Left hindlimb (tissue), 1 donor: ENCODE measurements at places on chromosomes 12 and 14.

- no peak for DNase-seq
These were observed 151.5 kb downstream of the PRKCH start for GRCh38 chr14:61472801-61473376.

DNA sequence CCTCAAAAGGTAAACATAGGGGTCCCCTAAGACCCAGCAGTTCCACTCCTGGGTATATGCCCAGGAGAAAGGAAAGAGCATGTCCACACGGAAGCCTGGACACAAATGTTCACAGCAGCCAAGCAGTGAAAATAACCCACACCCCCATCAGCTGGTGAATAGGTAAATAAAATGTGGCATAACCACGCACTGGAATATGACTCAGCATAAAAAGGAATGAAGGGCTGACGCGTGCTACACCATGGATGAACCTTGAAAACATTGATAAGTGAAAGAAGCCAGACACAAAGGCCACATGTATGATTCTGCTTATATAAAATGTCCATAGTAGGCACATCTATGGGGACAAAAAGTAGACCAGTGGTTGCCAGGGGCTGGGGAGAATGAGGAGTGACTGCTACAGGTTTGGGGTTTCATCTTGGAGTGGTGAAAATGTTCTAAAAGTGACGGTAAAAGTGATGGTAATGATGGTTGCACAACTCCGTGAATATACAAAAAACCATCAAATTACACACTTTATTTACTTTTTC is 3.8 kb upstream of the SCARB1 start:
- no peak for DNase-seq

- peak; percentile 85 for DNase-seq
These were observed 29.3 kb downstream of the DUSP16 start for GRCh38 chr12:12533238-12533829.

GRCh38 chr12:69473262-69473661 is 3.1 kb downstream of the FRS2 start:
- DNase-seq, result no peak

- no peak for DNase-seq
These were observed 1.9 kb upstream of the TSPAN9 start for GRCh38 chr12:3075315-3075714.

- DNase-seq, result no peak
These were observed 5.7 kb downstream of the SVOP start for GRCh38 chr12:109014984-109015765.

DNA sequence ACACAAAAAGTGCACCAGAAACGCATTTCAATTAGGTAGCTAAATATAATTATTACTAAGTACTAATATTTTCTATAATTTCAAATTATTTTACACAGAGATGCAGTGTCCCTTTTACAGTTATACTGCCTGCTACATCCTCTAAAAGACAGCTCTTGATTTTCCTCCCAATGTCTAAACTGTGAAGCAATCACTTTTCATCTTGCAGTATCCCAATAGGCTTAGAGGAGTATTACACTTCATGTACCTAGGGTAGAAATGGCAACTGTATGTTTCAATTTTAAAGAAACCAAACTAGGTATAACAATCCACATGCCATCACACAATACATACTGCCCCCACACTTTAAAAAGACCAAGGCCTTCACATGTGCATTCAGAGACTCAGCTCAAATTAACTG is 7.3 kb downstream of the RSRC2 start:
- no peak for DNase-seq

DNA sequence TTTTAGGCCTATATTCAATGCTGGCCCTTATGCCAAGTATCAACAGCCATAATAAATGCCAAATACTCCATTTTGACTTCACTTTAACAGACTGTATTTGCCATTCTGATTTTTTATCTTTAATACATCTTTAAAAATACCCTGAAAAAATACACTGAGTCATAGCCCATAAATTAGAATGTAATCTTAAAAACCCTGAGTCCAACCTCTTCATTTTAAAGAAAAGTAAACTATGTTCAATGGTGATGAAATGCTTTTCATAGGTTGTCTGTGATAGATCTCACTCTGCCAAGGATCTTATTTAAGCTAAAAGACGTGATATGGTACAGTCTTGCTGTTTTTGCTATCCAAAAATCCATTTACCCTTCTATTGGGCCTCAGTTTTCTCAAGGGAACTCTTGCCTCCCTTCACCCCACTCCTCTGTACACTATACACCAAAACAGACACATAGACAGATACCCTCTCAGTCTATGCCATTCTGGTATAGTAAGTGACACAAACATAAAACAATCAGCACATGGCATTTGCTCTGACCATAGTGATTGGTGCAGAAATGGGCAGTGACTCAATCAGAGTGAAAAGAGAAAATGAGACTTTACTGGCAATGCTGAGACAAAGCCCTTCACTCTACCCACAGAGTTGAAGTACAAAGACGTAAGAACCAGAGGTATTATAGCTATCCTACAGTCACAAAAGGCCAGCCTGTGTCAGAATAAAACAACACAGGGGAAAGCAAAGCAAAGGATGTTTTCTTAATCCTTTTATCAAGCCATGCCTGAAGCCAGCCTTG is 49.1 kb downstream of the BTG1 start:
- no peak for DNase-seq

DNA sequence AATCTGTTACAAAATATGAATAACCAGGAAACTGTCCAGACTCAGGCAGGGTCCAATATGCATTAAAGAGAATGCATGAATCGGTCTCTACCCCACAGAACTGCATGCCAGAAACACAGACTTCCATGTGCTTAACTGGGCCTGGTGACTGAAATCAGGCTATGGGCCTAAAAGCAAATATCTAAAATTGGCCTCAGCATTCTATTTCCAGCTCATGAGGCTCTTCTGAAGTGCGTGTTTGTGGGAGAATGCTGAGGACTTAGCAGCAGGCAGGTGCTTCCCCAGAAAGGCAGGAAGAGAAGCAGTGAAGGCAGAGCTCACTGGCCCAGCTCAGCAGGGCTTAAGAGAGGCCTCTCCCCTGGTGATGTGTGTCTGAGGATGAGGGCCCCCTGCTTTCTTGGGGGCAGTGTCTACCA is 48.5 kb downstream of the ADGRD1 start:
- no peak for DNase-seq
